Renal pelvis (tissue), 12 donors: ENCODE measurements at places on chromosomes 5 and 9. TPM values are rescaled to one million over a fixed set of nuclear protein-coding genes. Genes with fewer than 3 reads are reported as not detected.

DNA sequence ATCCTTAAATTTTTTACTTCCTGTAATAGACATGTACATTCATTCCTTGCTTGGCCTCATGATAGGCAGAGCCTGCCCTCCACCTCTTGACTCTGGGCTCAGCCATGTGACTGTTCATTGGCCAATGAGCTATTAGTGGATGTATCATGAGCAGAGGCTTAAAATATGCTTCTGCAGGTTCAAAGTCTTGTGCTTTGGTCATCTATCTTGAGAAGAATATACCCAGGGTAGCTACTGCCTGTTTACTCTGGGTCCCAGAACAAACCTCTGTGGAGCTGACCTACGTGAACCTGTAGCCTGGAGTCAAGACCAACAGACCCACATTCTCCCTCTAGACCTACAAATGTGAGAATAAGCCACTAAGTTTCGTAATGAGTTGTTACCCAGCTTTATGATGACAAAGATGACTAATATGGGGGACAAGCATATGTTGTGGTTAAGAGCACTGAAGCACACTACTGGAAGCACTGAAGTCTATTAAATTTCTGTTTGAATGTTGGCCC lies 244.4 kb downstream of the MAST4 start:
- no peak for DNase-seq

DNA sequence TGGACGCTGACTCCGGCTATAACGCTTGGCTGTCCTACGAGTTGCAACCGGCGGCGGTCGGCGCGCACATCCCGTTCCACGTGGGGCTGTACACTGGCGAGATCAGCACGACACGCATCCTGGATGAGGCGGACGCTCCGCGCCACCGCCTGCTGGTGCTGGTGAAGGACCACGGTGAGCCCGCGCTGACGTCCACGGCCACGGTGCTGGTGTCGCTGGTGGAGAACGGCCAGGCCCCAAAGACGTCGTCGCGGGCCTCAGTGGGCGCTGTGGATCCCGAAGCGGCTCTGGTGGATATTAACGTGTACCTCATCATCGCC lies 2.1 kb downstream of the PCDHA12 start:
- no peak for DNase-seq

DNA sequence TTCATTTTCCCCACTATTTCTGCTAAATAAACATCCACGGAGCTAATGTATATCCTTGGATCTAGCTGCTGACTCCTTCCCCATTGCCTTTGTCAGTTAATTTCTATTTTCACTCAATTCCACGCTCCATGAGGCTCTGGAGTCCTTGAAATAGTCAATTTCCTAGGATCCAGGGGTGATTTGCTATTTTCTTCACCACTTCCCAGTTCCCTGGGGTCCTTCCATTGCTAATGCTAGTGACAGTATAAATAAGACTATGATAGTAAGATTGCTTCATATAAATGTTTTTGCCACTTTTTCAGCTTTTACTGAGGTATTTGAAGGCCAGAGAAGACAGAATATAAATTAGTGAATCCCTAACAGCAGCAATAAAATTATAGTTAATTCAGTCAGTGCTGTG lies 13.1 kb downstream of the TSSK1B start:
- DNase-seq: no peak

MEIKIN gene
- not detected for polyA plus RNA-seq

GRCh38 chr5:78327761-78328510 lies 32.5 kb upstream of the SCAMP1 start:
- DNase-seq: no peak

PCDHB4 gene
- polyA plus RNA-seq: 0.97 TPM
